ENCODE measurements at places on chromosomes 2 and 18.

- DNase-seq, result no peak
Measured at GRCh38 chr2:238137885-238138284, 583 bp upstream of the KLHL30 start.

- DNase-seq, result no peak
Measured at GRCh38 chr18:46891742-46892214, 25.5 kb downstream of the PIAS2 start.

GRCh38 chr2:17084877-17085276, 419.2 kb upstream of the CYRIA start:
- no peak for DNase-seq

GRCh38 chr2:100982431-100982861, 19.6 kb upstream of the RPL31 start:
- DNase-seq, result no peak

- DNase-seq, result no peak
Measured at GRCh38 chr2:6103949-6104348, 411.8 kb downstream of the SOX11 start.

DNA sequence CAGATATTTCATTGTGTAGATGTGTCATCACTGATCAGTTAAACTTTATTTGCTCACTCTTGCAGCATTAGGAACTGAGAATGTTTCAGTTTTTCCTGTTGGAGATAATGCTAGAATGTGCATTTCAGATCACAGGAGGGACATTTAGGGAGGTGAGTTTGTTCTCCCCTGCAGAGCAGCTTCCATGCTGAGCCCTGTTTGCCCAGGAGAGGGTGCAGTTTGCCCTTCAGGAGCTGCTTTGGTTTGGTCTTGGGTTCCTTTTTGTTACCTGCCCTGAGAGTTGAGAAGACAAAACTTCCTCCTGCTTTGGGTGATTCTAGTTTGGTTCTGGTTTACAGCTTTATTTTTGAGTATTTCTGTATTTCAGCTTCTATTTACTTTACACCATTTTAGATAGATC, 49.9 kb downstream of the DGKD start:
- peak; percentile 55 for DNase-seq
